Left hindlimb (tissue), 1 donor: ENCODE measurements at places on chromosomes 2 and 18.

- no peak for DNase-seq
Measured at GRCh38 chr2:128559533-128560515, 241.2 kb upstream of the HS6ST1 start.

DNA sequence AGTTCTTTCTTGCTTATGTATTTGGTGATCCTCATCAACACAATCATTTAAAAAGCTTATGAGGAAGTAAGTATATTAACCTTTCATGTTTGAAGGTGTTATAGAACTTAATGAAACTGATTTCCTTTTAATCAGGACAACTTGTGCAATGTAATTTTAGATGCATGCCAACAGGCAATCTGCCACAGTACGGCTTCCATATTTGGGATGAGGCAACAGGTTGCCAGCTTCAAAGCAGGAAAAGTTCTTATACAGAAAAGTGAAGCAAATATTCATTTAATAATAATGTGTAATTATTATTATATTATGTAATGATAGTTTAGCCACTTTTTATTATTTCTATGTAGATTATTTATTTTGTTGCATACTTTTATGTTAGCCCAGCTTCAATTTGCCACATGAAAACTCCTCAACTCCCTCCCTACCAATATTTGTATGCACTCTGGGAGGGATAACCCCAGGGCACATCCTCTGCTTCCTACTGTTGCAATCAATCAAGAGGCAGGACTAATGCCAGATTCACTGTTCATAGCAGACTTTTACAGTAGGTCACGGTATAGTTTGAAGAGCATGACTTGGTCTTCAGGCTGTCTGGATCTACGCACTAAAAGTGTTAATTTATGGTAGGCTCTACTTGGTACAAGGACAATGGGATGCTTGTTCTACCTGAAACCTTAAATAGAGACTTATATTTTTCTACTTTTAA is 277.2 kb downstream of the AGPS start:
- peak; percentile 43 for DNase-seq

DNA sequence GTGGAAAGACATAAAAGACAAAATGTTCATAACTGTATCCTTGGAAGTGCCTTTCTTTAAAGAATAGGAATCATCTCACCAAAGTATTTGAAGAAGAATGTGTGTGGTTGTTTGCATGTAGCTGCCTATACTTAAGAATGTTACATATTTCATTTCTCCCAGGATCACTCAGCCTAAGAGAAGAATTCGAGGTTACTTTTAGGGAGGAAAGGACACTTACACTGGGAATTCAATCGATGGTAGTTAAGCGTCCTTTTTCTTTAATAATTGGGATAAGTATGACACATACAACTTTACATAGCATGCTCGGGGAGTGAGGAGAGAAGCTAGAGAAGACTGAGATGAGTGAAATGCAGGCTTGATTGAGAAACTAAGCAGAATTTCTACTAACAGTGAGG is 22.0 kb upstream of the CYP1B1 start:
- DNase-seq = no peak

DNA sequence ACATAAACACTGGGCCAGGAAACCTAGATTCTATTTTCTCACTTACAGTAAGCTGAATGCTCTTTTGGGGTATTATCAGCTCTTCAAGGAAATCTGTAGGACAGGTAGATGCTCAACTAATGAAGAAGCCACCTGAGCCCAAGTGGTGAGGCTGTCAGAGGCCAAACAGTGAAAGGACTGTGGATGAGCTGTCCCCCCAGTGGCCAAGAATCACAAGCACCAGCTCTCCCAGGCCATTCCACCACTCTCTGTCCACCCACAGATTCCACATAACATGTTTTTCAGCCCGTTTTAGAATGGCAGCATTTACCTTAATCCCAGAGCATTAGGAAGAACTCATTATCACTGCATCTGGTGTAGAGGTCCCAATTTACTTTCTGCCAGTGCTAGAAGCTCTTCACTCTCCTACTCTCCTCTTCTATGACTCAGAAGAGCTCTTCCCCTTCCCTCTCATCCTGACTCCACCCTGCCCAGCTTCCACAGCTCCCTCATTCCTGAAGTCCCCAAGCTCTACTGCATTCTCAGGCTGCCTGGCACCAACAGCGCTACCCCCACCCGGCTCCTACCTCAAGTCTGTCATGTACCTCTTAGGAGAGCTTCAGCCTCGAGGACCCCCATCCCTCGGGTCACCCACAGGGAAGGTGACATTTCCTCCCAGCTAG is 43.8 kb upstream of the GORASP2 start:
- no peak for DNase-seq

- no peak for DNase-seq
Measured at GRCh38 chr2:86036669-86037138, 69.0 kb downstream of the POLR1A start.

GRCh38 chr2:161677634-161678033 is 53.4 kb downstream of the SLC4A10 start:
- DNase-seq = no peak
